Heart right ventricle (tissue), 16 donors: ENCODE measurements at places on chromosomes 7 and 10.

DNA sequence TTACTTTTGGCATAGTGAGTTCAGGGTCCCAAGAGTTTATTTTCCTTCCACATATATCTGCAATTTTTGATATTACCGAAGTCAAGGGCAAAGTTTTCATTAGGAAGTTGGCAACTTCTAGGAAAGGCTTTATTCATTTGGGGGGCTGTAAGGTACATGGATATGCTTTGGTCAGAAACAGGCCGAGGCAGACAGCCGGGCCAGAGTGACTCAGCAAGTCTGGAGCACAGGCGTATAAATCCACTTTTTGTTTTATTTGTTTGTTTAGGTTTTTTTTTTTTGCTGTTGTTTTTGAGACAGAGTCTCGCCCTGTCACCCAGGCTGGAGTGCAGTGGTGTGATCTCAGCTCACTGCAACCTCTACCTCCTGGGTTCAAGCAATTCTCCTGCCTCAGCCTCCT, 3.7 kb downstream of the ZNF680 start:
- DNase-seq, result no peak

- DNase-seq, result no peak
Observed at GRCh38 chr10:130809761-130810515, 501.6 kb downstream of the TCERG1L start.

- no peak for DNase-seq
Observed at GRCh38 chr7:30652132-30652531, 30.1 kb downstream of the CRHR2 start.

- no peak for DNase-seq
Observed at GRCh38 chr10:58641095-58641531, 128.4 kb downstream of the BICC1 start.

GRCh38 chr7:1103009-1103788, 15.3 kb downstream of the GPER1 start:
- DNase-seq, result peak; percentile 9

DNA sequence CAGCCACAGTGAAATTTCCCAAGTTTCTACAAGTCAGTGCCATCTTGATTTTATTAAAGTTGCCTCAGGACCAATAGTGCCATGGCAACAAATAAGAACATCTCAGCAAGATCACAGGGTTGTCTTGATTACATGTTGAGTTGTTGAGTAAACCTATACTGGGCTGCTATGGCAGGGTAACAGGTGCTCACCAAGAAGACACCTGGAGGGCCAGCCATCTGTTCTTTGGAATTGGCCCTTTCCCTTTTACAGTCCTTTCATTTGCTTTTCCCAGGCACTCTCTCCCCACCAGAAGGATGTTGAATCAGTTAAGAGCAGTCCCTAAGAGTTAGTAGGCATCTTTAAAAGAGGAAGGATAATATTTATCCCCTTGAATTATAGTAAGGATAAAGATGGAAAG, 582.0 kb downstream of the TNS3 start:
- DNase-seq, result no peak
